ENCODE measurements at places on chromosomes 13 and 19.
A peak's percentile ranks its signal among the peaks of the same experiment; 100 is the strongest.

DNA sequence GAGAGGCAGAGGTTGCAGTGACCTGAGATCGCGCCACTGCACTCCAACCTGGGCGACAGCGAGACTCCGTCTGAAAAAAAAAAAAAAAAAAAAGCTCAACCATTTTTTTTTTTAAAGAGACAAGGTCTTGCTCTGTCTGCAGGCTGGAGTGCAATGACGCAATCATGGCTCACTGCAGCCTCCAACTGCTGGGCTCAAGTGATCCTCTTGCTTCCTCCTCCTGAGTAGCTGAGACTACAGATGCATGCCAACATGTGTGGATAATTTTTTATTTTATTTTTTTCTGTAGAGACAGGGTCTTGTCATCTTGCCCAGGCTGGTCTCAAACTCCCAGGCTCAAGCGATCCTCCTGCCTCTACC is 10.3 kb downstream of the EHD2 start:
- DNase-seq, result no peak
- no peaks in the 10 kb centered on the region for H3K27me3 ChIP-seq
- H3K27ac ChIP-seq, result no peak overlapping the region
- H3K4me3 ChIP-seq, result no peak overlapping the region
- peaks cover 5% of the 10 kb centered on the region for H3K4me1 ChIP-seq

DNA sequence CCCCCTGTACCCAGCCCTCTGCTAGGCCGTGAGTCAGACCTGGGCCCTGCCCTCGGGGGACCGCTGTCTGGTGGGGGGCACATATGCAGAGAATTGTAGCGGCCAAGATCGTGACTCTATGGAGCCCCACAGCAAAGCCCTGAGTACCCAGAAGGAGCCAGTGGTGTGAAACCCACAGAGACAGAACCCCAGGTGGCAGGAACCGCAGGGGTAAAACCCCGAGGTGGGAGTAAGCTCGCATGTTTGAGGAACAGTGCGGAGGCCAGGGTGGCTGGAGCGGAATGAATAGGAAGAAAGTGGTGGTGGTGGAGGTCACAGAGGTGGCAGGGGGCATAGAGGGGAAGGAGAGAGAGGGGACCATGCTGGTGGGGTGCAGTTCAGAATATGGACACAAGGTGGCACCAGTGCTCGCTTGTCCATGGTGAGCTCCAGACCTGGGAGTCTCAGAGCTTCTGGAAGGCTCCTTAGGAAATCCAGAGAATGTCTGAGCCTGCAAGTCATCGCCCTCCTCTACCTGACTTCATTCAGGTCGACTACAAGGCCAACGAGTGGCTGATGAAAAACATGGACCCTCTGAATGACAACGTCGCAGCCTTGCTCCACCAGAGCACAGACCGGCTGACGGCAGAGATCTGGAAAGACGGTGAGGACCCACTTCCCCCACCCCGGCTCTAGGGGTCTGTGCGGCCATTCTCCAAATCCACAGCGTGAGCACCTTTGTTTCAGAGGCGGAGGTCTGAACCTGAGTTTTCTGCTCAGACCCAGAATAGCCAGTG is 48.9 kb downstream of the MYH14 start:
- H3K27ac ChIP-seq, result no peak overlapping the region
- no peaks in the 10 kb centered on the region for H3K27me3 ChIP-seq
- H3K36me3 ChIP-seq, result no peaks in the 10 kb centered on the region
- no peak for DNase-seq

GRCh38 chr13:67509018-67509417 is 278.9 kb upstream of the PCDH9 start:
- H3K36me3 ChIP-seq, result no peaks in the 10 kb centered on the region
- no peak overlapping the region for H3K27ac ChIP-seq
- no peaks in the 10 kb centered on the region for H3K4me1 ChIP-seq
- no peaks in the 10 kb centered on the region for H3K27me3 ChIP-seq
- no peak for DNase-seq

- DNase-seq, result no peak
- H3K27me3 ChIP-seq, result peaks cover 13% of the 10 kb centered on the region
These were observed 2.9 kb upstream of the DMKN start for GRCh38 chr19:35516310-35516709.

DNA sequence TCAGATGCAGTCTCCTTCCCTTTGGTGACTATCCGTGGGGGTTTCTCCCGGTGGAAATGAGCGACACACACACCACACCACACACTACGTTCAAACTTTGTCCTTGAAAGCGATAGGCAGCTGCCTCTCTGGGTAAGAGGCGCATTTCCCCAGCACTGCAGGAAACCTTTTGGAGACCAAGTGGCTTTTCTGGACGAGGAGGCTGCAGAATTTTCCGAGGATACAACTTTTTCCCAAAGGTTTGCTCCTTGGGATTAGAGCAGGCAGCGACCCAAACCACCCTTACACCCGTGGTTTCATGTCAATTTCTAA is 38.2 kb upstream of the FLT1 start:
- peaks cover 25% of the 10 kb centered on the region for H3K27me3 ChIP-seq
- no peaks in the 10 kb centered on the region for H3K4me1 ChIP-seq
- no peak for DNase-seq
- H3K36me3 ChIP-seq, result no peaks in the 10 kb centered on the region
- H3K4me3 ChIP-seq, result peak overlapping the region; percentile 51
